IgD-negative memory B cell (primary cell): ENCODE measurements at places on chromosomes 2 and 18. TPM values are rescaled to one million over a fixed set of nuclear protein-coding genes. Genes with fewer than 3 reads are reported as not detected.

Gene IMPA2
- polyA plus RNA-seq, result 11.9 TPM

Gene EFR3B
- 0.04 TPM for polyA plus RNA-seq

Gene GAREM2
- polyA plus RNA-seq, result 0.19 TPM

Gene OSGEPL1
- 9.3 TPM for polyA plus RNA-seq

Gene FOSL2
- polyA plus RNA-seq, result 0.50 TPM

Gene TUBB8B
- 0.38 TPM for polyA plus RNA-seq

Gene ADAM23
- not detected for polyA plus RNA-seq

Gene PDE11A
- not detected for polyA plus RNA-seq

Gene KCNJ3
- not detected for polyA plus RNA-seq

Gene WDR43
- polyA plus RNA-seq, result 38.0 TPM

Gene DCDC2C
- polyA plus RNA-seq, result not detected

Gene TDRD15
- 0.34 TPM for polyA plus RNA-seq

Gene PDE1A
- not detected for polyA plus RNA-seq

Gene ALPI
- not detected for polyA plus RNA-seq

Gene ACTR1B
- 11.3 TPM for polyA plus RNA-seq

Gene GALNT3
- 4.1 TPM for polyA plus RNA-seq

Gene SGPP2
- polyA plus RNA-seq, result 3.1 TPM

Gene PTPRN
- not detected for polyA plus RNA-seq

Gene CD226
- 3.8 TPM for polyA plus RNA-seq

Gene TNFRSF11A
- not detected for polyA plus RNA-seq

Gene MSTN
- not detected for polyA plus RNA-seq

Gene NLRC4
- polyA plus RNA-seq, result 1.6 TPM

Gene ERBB4
- polyA plus RNA-seq, result not detected

Gene D2HGDH
- polyA plus RNA-seq, result 7.7 TPM

Gene CXCR4
- polyA plus RNA-seq, result 862 TPM

Gene KCTD1
- polyA plus RNA-seq, result 0.55 TPM

Gene TNFAIP6
- polyA plus RNA-seq, result not detected

Gene GPAT2
- polyA plus RNA-seq, result 8.6 TPM

Gene BOLL
- polyA plus RNA-seq, result not detected

Gene GAL3ST2
- polyA plus RNA-seq, result not detected

Gene GPR17
- polyA plus RNA-seq, result not detected

Gene SPC25
- polyA plus RNA-seq, result not detected

Gene LIMS4
- polyA plus RNA-seq, result 1.4 TPM

Gene AFTPH
- polyA plus RNA-seq, result 63.5 TPM
